Activated T-helper 1 cell treated with anti-CD3 and anti-CD28 coated beads, Interleukin-12 subunit alpha, Interleukin-12 subunit beta, Interleukin-2, Interleukin-4 antibody, amounts not matched to agents 30 ng/mL and 10 ng/mL and 1 ng/mL, durations not matched to agents 14 hours and 24 hours and 36 hours (primary cell): ENCODE measurements at places on chromosomes 6 and 20. TPM values are rescaled to one million over a fixed set of nuclear protein-coding genes. Genes with fewer than 3 reads are reported as not detected.
A peak's percentile ranks its signal among the peaks of the same experiment; 100 is the strongest.

The HLA-A gene
- 1,482 and 1,503 TPM in 2 replicates for total RNA-seq

The TULP1 gene
- not detected in 2 replicates for total RNA-seq

The MRPL2 gene
- 89.6 and 97.4 TPM in 2 replicates for total RNA-seq

The MTFR2 gene
- total RNA-seq, result 23.3 and 27.6 TPM in 2 replicates

The MAN1A1 gene
- 50.1 and 52.4 TPM in 2 replicates for total RNA-seq

The DDO gene
- total RNA-seq, result not detected in 2 replicates

The HNF4A gene
- not detected in 2 replicates for total RNA-seq

The CST2 gene
- not detected in 2 replicates for total RNA-seq

The FOXC1 gene
- total RNA-seq, result 0.23 and 0.44 TPM in 2 replicates

The DLL1 gene
- total RNA-seq, result not detected in 2 replicates

The C20orf202 gene
- total RNA-seq, result not detected in 2 replicates

DNA sequence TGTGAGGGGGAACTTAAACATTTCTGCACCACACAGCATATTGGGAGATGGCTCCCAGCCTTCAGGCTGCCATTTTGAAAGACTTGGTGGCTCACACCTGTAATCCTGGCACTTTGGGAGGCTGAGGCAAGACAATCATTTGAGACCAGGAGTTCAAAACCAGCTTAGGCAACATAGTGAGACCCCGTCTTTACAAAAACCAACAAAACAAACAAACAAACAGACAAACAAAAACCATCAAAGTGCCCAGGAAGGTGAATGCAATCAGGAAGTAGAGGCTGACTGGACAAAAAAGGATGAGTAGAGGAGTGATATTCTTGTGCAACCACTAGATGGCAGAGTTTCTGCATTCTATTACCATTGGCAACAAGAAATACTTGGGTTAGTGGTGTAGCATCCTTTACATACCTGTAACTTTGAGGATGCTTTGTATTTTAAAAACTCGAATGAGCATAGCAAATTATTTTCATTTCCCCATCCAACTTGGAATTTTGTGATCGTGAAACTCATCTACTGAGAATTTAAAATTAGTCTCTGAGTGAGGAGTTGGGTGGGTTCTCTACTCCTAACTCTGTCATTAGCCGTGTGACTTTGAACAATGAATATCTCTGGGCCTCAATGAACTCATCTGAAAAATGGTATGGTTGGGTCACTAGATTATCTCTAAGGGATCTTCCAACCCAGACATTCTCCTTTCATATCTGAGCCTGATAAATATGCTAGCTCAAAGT is 84.4 kb downstream of the CRYBG1 start:
- H3K27me3 ChIP-seq, result peaks cover 20% of the 10 kb centered on the region
- no peaks in the 10 kb centered on the region for H3K36me3 ChIP-seq
- peaks cover 20% of the 10 kb centered on the region for H3K4me1 ChIP-seq

- peaks cover 4% of the 10 kb centered on the region for H3K27me3 ChIP-seq
- H3K36me3 ChIP-seq, result no peaks in the 10 kb centered on the region
- no peak for DNase-seq
- no peaks in the 10 kb centered on the region for H3K4me1 ChIP-seq
- H3K4me3 ChIP-seq, result no peak overlapping the region
Measured at GRCh38 chr6:89258912-89259311, 41.8 kb upstream of the GABRR1 start.

- peaks cover 10% of the 10 kb centered on the region for H3K27me3 ChIP-seq
- no peaks in the 10 kb centered on the region for H3K36me3 ChIP-seq
- no peak overlapping the region for H3K27ac ChIP-seq
- H3K4me1 ChIP-seq, result no peaks in the 10 kb centered on the region
- no peak for DNase-seq
- no peak overlapping the region for H3K4me3 ChIP-seq
Measured at GRCh38 chr6:150180517-150180916, 37.7 kb downstream of the PPP1R14C start.

GRCh38 chr20:12113468-12114371 is 196.0 kb downstream of the BTBD3 start:
- no peaks in the 10 kb centered on the region for H3K36me3 ChIP-seq
- H3K27ac ChIP-seq, result no peak overlapping the region
- no peak for DNase-seq

DNA sequence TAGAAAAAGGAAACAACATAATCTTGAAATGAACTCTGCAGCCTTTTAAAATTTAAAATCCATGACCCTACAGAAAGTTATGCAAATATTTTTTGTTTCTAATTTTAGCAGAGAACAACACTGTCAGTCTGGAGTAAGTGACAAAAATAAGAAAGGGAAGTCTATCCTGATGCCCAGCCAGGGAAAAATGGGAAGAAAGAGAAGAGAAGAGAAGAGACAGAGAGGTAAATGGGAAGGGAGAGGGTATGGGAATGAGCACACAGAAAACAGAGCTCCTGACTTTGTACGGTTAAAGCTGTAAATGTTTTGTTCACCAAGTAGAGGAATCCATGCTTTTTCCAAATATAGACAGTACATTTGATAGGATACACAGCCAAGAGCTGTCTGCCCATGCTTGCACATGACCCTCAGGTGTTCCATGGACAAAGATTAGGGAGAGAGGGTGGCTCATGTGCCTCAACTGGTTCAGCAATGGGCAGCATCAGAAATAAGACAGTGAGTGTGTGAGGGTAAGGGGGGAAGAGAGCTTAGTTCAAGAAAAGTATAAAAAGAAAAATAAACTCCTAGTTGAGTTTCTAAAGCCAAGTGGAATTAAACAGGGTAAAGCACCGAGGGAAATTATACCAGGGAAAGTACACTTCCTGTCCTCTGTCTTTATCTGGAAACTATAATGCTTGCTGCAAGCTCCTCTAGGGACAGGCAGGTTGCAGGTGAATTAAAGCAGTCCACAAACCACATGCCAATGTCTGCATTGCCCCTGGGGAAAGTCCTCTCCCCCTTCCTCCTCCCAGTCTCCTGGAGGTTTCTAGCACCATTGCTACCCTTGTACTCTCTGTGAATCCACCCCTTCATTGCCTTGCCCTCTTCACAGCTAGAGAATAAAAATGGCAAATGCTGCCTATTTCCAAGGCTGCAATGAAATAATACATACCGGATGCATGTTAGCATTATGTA is 30.0 kb downstream of the MAP3K5 start:
- peak overlapping the region; percentile 69 for H3K4me3 ChIP-seq
- DNase-seq, result no peak
- H3K27ac ChIP-seq, result peak overlapping the region; percentile 59
- no peaks in the 10 kb centered on the region for H3K27me3 ChIP-seq
- H3K4me1 ChIP-seq, result peaks cover 66% of the 10 kb centered on the region

DNA sequence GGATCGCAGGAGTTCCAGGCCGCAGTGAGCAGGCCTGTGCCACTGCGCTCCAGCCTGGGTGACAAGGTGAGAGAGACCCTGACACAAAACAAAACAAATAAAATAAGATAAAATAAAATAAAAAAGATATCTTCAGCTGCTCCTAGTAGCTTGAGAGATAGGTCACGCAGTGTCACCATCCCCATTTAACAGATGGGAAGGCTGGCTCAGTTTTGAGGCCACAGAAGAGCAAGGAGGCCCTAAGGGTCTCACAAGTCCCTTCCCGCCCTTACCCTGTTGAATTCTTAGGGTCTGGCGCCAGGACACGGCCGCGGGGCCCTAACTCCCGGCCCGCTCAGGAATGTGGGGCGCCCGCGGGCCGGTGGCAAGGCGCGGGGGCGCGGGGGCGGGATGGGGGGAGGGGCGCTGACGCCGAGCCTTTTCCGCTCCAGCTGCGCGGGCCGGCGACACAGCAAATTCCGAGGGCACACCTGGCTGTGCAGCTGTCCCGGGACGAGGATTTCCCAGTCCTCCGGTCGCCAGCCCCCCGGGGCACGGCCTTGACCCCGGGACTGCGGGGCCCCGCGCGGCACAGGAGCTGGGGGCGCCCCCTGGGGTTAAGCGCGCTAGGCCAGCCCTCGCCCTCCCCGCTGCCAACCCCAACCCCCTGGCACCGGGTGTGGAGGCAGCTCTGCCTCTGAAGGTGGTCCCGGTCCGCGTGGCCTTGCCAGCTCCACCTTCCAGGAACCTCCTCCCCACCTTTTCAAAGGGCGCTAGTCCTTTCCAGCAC is 10.3 kb upstream of the R3HDML start:
- H3K4me3 ChIP-seq, result no peak overlapping the region
- H3K27ac ChIP-seq, result no peak overlapping the region
- no peaks in the 10 kb centered on the region for H3K4me1 ChIP-seq
- peaks cover 10% of the 10 kb centered on the region for H3K27me3 ChIP-seq
- H3K36me3 ChIP-seq, result no peaks in the 10 kb centered on the region

- no peaks in the 10 kb centered on the region for H3K4me1 ChIP-seq
- no peak overlapping the region for H3K4me3 ChIP-seq
- H3K27ac ChIP-seq, result no peak overlapping the region
- no peak for DNase-seq
- H3K36me3 ChIP-seq, result no peaks in the 10 kb centered on the region
Measured at GRCh38 chr6:3825331-3825831, 23.8 kb upstream of the FAM50B start.

DNA sequence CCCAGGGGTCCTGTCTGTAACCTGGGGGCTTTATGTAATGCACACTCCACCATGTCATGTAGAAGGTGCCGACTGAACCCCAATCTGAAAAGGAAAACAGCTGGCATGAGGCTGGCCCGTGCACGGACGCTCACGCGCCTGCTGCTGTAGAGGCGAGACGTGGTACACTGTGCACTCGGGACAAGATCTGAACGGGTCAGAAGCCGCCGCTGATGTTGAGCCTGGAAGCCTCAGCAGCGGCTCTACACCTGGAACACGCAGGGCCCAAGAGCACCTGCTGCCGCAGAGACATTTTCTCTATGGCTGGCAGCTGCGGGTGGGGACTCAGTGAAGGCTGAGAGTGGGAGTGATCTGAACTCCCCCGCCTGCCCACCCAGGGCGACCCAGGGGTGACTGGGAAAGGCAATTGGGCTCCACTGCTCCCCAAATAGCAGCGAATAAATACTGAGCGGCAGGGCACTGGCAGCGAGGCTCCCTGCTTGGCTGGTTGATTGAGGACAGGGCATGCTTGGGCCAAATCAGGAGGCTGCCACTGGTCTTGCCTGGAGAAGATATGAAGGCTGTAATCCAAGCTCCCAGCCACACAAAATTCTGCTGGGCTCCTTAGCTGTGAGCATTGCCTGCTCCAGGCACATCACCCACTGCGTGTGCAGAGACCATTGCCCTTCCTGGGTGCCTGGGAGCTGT is 2.5 kb upstream of the OGFR start:
- peaks cover 17% of the 10 kb centered on the region for H3K4me1 ChIP-seq
- DNase-seq, result no peak
- H3K27ac ChIP-seq, result no peak overlapping the region
- no peak overlapping the region for H3K4me3 ChIP-seq
- no peaks in the 10 kb centered on the region for H3K27me3 ChIP-seq

DNA sequence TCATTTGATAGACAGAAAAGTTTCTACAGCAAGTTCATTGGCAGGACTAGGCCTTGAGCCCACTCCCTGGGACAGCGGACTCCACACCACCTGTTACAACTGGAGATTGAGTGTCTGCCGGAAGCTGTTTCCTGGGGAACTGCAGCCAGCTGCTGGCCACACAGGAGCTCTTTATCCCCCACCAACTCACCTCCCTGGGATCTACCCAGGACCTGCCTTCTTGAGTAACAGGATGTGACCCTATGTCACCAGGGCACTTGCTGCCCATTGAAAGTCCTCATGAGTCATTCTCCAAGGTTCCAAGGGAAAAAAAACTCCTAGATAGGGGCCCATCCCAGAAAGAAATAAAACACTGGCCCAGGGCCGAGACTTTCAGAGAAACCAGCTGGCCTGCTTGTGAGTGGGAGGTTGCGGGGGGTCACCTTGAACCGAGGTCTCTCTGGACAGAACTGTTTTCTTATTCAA is 37.4 kb upstream of the SLC9A8 start:
- peak overlapping the region; percentile 1 for H3K27ac ChIP-seq
- H3K27me3 ChIP-seq, result peaks cover 5% of the 10 kb centered on the region
- H3K36me3 ChIP-seq, result no peaks in the 10 kb centered on the region
- peaks cover 32% of the 10 kb centered on the region for H3K4me1 ChIP-seq

- no peaks in the 10 kb centered on the region for H3K4me1 ChIP-seq
- H3K27ac ChIP-seq, result no peak overlapping the region
- no peak overlapping the region for H3K4me3 ChIP-seq
- no peak for DNase-seq
- H3K27me3 ChIP-seq, result peaks cover 2% of the 10 kb centered on the region
- no peaks in the 10 kb centered on the region for H3K36me3 ChIP-seq
Measured at GRCh38 chr6:21713481-21713880, 119.9 kb downstream of the SOX4 start.

GRCh38 chr6:32697031-32697430 is 30.6 kb upstream of the HLA-DQB1 start:
- no peaks in the 10 kb centered on the region for H3K4me1 ChIP-seq
- H3K27me3 ChIP-seq, result peaks cover 68% of the 10 kb centered on the region
- DNase-seq, result no peak
- no peaks in the 10 kb centered on the region for H3K36me3 ChIP-seq
- H3K4me3 ChIP-seq, result no peak overlapping the region

GRCh38 chr20:63290136-63290676 is 2.8 kb upstream of the COL20A1 start:
- no peak overlapping the region for H3K4me3 ChIP-seq
- H3K27ac ChIP-seq, result no peak overlapping the region

GRCh38 chr6:34451192-34451591 is 14.7 kb upstream of the PACSIN1 start:
- peaks cover 2% of the 10 kb centered on the region for H3K27me3 ChIP-seq
- no peaks in the 10 kb centered on the region for H3K4me1 ChIP-seq
- H3K4me3 ChIP-seq, result no peak overlapping the region

- no peak overlapping the region for H3K27ac ChIP-seq
- H3K4me3 ChIP-seq, result no peak overlapping the region
- no peaks in the 10 kb centered on the region for H3K36me3 ChIP-seq
- no peaks in the 10 kb centered on the region for H3K4me1 ChIP-seq
- no peaks in the 10 kb centered on the region for H3K27me3 ChIP-seq
Measured at GRCh38 chr20:21840991-21841390, 135.5 kb downstream of the PAX1 start.

DNA sequence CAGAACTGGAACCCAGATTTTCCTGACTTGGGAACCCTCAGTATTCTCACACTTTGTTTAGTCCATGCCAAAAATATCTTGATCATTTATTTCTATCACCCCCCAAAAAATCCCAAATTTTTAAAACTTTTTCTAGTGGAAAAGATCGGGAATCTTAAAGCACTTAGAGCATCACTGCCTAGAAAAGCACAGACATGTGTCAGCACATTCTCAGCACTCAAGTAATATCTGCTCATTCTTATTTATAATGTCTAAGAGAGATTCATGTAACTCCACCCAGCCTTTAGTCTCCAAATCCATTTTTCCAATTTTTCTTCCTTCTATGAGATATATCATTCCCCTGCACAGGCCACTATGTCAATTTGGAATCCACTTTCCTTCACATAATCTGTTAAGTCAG is 29.9 kb upstream of the HSF2 start:
- H3K27ac ChIP-seq, result no peak overlapping the region
- peaks cover 7% of the 10 kb centered on the region for H3K27me3 ChIP-seq
- H3K4me3 ChIP-seq, result no peak overlapping the region
- no peaks in the 10 kb centered on the region for H3K36me3 ChIP-seq
- H3K4me1 ChIP-seq, result no peaks in the 10 kb centered on the region

DNA sequence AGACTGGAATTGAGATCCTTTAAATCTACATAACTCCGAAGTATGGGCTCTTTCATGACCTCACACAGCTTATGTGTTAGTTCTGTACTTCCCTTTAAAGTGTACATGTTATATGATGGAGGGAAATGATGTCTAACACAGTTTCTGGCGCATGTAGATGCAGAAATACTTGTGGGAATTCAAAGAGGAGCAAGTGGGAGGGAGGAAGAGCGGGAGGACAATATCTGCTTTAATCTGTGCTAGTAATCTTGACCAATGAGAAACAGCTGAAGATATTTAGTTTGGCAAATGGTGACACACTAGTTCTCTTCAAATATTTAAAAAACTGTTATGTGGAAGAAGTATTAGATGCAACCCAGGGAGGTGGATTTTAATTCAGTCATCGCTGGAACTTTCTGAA is 62.9 kb upstream of the PLEKHG1 start:
- H3K4me1 ChIP-seq, result no peaks in the 10 kb centered on the region
- no peak overlapping the region for H3K4me3 ChIP-seq
- peaks cover 8% of the 10 kb centered on the region for H3K27me3 ChIP-seq
- no peak for DNase-seq
